Caudate nucleus (tissue), 63 donors: ENCODE measurements at places on chromosomes 16 and 17.

GRCh38 chr17:72123530-72124437, 3.0 kb downstream of the SOX9 start:
- DNase-seq, result no peak

- no peak for DNase-seq
These were observed at the start of gene SNX20 for GRCh38 chr16:50681021-50681885. Gene SNX20, minus strand, starts transcription at chr16:50681312. Its CDS starts 3,786 bp downstream, at chr16:50677526.

DNA sequence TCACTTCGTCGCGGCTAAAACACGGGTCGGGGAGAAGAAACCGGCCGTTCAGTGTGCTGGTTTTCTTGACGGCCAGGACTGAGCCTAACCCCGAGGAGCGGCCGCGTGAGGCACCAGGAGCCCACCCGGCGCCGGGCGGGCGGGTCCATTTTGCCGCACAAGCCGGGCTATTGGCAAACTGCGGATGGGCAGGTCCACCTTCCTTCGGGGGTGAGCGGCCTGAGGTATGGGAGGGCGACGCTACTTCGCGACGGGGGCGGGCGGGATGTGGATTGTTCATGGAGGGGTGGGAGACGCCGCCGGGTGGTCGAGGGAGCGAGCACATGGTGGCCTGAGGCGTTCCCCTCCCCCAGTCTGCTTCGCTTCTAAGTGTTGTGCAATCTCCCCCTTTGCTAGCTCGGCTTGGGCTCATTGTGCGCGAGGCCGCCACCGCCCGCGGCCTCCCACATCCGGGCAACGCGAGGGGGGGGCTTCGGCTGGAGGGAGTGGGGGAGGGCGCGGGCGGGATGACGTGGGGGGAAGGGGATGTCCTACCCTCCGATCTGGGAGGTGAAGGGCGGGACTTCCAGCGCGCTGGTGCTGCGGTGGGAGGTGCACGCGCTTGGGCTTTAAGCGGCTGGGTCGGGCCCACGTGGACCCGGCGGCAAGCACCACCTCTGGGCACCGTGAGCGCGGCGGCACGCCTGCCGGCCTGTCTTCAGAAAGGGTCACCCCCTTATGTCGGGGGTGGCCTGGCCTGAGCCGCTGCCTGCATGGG, 5.9 kb upstream of the CD68 start:
- peak; percentile 81 for DNase-seq

DNA sequence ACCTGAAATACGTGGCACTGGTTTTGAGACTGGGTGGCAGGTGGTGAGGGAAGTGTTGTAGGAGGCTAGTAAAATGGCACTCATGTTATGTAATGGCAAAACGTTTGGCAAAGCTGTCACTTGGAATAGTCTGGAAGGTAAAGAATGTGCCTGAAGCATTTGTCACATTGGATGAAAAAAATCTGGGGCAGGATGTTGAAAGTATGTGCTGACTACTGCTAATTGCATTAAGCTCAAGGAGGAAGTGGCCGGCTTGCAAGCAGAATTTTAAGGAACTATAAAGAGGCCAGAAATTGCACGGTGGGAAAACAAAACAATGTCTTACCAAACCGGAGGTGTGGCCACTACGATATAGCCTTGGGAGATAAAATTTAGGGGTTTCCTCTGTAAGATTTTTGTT, 26.6 kb upstream of the NLRP1 start:
- no peak for DNase-seq

DNA sequence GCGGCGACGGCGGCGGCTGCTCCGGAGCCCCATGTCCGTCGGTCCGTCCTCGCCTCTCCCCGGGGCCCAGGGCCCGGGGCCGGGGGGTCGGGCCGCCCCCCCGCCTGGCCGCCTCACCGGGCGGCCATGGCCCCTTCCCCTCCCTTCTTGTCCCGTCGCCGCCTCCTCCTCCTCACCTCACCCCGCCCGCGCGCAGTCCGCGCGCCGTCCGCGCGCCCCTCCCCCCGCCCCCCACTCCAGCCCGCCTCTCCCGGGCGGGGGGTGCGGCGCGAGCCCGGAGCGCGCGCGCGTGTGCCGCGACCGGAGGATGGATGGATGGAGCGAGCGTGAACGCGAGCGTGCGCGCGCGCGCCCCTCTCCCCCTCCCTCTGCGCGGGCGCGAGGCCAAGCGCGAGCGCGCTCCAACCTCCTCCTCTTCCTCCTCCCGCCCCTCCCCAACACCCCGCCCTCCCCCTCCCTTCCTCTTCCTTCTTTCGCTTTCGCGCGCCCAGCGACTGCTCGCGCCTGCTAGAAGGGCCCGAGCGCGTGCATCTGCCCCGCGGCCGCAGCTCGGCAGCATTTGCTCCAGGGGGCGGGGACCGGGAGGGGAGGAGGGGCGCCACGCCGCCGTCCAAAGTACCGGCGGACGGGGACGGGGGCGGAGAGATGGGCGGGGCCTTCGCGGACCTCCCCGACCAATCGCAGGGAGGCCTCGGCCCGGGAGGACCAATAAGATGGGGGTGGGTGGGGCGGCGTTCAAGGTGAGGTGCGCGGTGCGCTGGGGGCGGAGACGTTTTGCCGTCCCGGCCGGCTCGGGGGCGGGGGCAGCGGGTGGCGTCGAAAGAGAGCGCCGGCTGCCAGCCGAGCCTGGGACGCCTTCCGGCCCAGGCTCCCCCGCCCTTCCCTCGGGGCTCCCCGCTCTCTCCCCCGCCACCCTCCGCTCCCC, at the start of gene ATXN7L3:
Gene ATXN7L3 (minus strand): TSS at position 332 of the 925 bp plus-strand sequence. CDS start 1,814 bp downstream, outside the sequence.
- DNase-seq, result peak; percentile 96

- DNase-seq, result no peak
These were observed 17.5 kb downstream of the MARCHF10 start for GRCh38 chr17:62790564-62790986.

- DNase-seq, result no peak
These were observed 73.1 kb upstream of the FAM20A start for GRCh38 chr17:68674029-68674925.

DNA sequence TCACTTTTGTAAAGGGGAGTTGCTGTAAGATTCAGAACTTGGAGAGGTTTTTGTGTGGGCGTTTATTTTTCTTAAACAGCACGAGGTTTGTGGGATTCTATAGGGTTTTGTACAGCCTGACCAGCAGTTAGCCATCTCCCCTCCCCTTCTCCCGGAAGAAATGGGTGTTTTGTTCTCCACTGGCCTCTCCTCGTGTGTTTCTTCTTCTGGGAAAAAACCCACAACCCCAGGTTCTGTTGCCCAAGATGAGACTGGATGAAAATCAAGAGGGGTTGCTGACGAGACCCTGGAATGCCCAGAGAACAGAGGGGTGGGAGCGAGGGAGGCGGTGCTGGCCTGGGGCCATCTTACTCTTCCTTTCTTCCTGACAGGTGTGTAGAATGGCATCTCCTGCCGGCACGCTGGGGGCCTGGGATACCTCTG, 186.1 kb downstream of the MSI2 start:
- DNase-seq, result no peak

- no peak for DNase-seq
These were observed 13.4 kb upstream of the SRSF1 start for GRCh38 chr17:58020401-58020800.

- DNase-seq, result no peak
These were observed at the start of gene MAZ for GRCh38 chr16:29806099-29806579. Gene MAZ, plus strand, starts transcription at chr16:29806529. Its CDS starts 173 bp downstream, at chr16:29806702.

DNA sequence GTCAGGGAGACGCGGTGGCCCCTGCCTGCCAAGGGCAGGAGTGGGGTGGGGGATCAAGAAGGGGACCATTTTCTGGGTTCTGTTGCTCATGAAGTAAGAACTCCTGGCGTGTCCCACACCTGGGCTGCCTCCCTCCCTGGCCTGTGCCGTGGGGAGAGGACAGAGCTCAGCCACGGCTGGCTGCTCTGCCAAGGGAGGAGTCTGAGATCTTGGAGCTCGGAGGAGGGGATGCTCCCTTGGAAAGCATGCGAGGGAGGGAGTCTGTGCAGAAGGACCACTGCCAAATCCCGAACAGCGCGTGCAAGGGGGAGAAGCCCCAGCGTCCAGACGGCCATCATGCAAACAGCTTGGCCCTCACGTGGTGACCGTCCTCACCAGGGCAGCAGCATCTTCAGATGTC, 64.2 kb upstream of the ZNF469 start:
- no peak for DNase-seq

- DNase-seq, result no peak
These were observed 5.7 kb downstream of the ATP2C2 start for GRCh38 chr16:84373907-84374489.

DNA sequence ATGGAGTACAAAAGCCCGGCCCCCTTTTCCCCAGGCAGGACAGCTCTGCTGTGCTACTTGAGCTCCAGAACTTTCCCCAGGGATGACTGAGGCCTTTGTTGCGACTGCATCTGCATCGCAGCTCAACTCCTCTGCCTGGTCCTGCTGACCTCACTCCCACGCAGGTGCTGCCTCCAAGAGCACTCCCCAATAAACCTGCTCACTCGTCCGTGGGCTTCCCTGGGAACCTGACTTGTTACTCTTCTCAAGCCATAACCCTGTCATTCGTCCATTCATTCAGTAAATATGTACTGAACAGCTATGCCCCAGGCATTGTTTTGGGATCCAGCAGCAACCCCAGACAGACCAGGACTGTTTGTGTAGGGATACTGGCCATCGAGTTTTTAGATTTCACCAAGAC, 11.6 kb upstream of the RMI2 start:
- DNase-seq, result no peak

GRCh38 chr17:65694601-65695000, 133.2 kb upstream of the AXIN2 start:
- DNase-seq, result no peak

DNA sequence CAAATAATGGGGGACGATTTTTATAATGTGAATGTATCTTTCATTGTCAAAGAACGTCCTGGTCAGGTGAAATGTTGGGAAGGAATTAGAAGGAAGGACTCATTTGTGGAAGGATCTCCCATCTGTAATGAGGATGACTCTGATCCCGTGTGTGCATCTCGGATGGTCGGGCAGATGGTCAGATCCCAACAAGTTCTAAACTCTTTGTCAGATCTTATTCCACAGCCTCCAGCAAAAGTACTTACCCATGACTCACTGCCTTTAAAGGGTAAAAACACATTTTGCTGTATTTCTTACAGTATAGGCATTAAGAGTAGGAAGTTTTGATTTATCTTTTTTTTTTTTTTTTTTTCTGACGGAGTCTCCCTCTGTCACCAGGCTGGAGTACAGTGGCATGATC, 539 bp upstream of the KRTAP4-8 start:
- no peak for DNase-seq

- no peak for DNase-seq
These were observed 268.9 kb upstream of the MAF start for GRCh38 chr16:79869304-79870015.

GRCh38 chr17:40070709-40071312, 8.0 kb downstream of the THRA start:
- DNase-seq, result no peak

DNA sequence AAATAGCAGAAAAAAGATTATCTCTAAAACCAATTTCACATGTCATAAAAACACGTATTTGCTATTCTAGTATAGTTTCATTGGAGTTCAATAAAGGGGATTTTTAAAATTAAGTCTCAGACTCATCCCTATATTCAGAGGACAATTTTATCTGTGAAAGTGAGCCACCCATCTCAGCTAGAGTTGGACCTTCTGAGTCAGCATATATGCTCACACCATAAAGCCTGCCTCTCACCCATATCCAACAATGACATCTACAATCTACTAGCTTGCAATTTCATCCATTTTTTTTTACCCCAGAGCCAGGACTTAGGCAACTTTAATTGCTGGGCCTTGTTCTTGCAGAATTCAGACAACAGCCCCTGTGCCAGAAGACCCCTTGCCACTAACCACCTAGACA, 165.3 kb upstream of the DYNLRB2 start:
- DNase-seq, result no peak

- DNase-seq, result peak; percentile 91
These were observed at the start of gene TMC7 for GRCh38 chr16:18983565-18984434. Gene TMC7, plus strand, starts transcription at chr16:18983934. Its CDS starts 130 bp downstream, at chr16:18984064.

GRCh38 chr17:72448019-72448418, 327.2 kb downstream of the SOX9 start:
- no peak for DNase-seq

DNA sequence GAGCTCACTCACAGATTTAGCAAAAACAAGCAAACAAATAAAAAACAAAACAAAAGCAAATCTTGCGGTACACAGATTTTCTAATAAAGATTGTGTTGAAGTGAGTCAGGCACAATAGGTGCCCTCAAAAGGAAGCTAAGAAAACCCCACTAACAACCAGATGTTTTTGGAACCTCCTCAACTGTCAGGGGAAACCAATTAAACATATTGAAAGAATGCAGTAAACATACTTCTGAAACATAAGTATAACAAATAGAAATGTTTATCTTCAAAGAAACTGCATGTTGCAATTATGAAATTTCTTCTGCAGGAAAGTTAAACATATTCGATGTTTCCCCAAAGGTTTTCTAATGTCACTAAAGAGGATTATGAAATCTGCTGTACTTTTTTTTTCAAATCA, 110.5 kb upstream of the CORO6 start:
- no peak for DNase-seq

GRCh38 chr16:73756289-73757178, 540.1 kb upstream of the PSMD7 start:
- DNase-seq, result no peak

DNA sequence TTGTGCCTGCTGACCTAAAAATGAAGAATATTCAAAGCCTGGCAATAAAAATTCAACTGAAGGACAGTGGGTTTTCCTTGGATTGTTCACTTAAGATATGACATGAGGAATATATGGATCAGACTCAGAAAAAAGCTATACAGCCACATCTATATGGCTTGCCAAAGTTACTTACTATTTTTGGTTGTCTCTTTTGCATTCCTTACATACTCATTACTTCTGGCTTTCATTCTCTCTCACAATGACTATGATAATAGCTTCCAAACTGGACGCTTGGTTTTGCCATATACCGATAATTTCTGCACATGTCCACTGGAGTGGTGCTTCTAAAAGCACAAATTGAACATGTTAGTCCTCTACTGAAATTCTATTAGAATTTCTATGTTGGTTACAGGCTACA, 664.9 kb downstream of the CDH8 start:
- DNase-seq, result no peak

DNA sequence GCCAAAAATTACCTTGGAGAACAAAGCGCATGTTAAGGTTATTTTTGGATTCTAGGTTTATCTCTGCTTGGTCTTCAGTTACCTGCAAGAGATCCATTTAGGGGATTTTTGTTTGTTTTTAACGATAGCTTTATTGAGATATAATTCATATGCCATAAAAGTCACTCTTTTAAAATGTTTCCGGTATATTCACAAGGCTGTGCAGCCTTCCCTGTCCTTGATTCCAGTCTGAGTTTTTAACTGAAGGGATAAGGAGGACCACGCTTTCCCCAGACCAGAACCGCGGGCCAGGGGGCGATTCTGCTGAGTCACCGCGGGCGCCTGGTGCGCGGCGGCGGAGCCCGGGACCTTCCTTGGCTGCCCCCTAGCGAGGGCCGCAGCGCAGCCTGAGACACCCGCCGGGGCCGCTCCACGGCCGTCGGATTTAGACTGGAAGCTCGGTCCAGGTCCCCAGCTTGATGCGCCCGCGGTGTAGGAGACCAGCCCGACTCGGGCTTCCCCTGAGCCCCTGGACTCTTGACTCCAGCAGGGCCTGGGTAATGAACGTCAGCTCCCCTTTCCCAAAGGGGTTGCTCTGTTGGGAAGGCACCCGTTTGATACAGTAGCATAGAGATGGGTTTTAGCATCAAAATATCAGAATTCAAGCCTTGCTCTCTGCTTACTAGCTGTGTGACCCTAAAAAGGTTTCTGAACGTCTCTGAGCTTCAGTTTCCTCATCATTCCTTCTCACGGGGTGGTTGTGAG, 50.0 kb upstream of the STH start:
- peak; percentile 24 for DNase-seq

GRCh38 chr16:86631444-86631843, 53.1 kb downstream of the FOXL1 start:
- DNase-seq, result no peak
